ENCODE measurements at places on chromosomes 5 and 9. TPM values are rescaled to one million over a fixed set of nuclear protein-coding genes. Genes with fewer than 3 reads are reported as not detected.

The WHRN gene
- 4.6 TPM for polyA plus RNA-seq

The CSF2 gene
- 0.70 TPM for polyA plus RNA-seq

DNA sequence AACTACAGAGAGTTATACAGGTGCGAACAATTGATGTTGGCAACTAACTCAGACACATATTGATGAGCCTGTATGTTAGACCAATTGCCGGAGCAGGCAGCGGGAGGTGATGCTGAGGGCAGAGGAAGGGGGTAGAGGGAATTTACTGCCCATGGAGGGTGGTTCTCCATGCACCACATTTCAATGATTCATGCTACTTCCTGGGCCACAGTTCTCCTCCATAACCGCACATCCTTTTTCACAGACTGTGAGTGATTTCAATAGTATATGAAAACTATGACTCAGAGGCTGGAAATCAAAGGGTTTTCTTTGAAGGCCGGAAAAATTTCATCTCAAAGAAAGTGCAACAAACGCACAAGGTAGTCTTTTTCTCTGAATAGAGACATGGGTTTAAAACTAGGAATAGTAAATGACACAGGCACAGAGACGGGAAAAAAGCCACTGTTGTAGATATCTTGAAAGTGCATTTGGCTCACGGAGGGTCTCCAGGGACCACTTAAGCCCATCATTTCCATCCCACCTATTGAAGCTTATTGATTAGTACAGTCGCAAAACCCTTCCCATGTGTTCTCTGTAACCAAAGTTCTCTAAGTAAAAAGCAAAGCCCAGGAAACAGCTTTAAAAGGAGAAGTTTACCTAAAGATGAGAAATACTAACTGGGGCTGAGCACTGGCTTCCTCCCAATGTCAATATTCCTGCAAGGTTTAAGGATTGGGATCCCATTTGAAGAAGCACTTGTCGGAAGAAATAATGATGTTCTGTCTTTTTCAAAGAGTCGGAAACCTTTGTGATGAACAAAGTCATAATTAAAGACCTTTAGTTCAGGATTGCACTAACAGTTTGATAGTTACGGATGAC is 28.0 kb upstream of the ADAM19 start:
- H3K4me3 ChIP-seq: no peak overlapping the region
- DNase-seq: no peak
- no peaks in the 10 kb centered on the region for H3K36me3 ChIP-seq
- no peaks in the 10 kb centered on the region for H3K27me3 ChIP-seq
- H3K27ac ChIP-seq: peak overlapping the region; percentile 98
- H3K4me1 ChIP-seq: peaks cover 37% of the 10 kb centered on the region

GRCh38 chr9:83431101-83432060 is 106.8 kb downstream of the FRMD3 start:
- no peaks in the 10 kb centered on the region for H3K36me3 ChIP-seq
- H3K27me3 ChIP-seq: no peaks in the 10 kb centered on the region
- no peak overlapping the region for H3K4me3 ChIP-seq
- no peaks in the 10 kb centered on the region for H3K4me1 ChIP-seq
- no peak for DNase-seq

- no peaks in the 10 kb centered on the region for H3K4me1 ChIP-seq
- no peak for DNase-seq
- H3K27me3 ChIP-seq: no peaks in the 10 kb centered on the region
- H3K36me3 ChIP-seq: no peaks in the 10 kb centered on the region
- H3K27ac ChIP-seq: no peak overlapping the region
These were observed 36.6 kb downstream of the PPARGC1B start for GRCh38 chr5:149766460-149767280.

GRCh38 chr5:115379622-115380344 is 83.3 kb upstream of the CCDC112 start:
- no peaks in the 10 kb centered on the region for H3K27me3 ChIP-seq
- H3K4me1 ChIP-seq: no peaks in the 10 kb centered on the region
- H3K4me3 ChIP-seq: no peak overlapping the region
- H3K27ac ChIP-seq: no peak overlapping the region

GRCh38 chr9:110752766-110753165 is 84.2 kb downstream of the MUSK start:
- no peaks in the 10 kb centered on the region for H3K36me3 ChIP-seq
- H3K4me1 ChIP-seq: peaks cover 28% of the 10 kb centered on the region
- H3K27me3 ChIP-seq: no peaks in the 10 kb centered on the region

DNA sequence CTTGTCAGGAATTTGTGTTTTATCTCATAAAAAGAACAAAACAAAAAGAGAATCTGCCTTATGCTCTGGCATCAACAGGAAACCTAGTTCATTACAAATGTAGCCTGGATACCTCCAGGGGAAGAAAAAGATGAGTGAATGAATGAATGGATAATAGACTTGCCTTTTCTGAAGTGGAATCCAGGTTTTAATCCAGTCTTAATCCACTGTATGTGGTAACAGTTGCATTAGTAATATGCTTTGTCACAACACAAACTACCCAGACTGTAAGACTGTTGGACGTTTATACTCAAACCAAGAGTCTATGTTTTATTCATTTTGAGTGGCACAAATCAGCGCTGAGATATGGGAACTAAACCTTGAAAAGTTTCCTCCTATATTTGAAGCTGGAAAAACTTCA is 32.1 kb upstream of the MAP3K1 start:
- no peaks in the 10 kb centered on the region for H3K27me3 ChIP-seq
- H3K27ac ChIP-seq: no peak overlapping the region
- H3K4me3 ChIP-seq: no peak overlapping the region
- DNase-seq: no peak
- no peaks in the 10 kb centered on the region for H3K4me1 ChIP-seq

DNA sequence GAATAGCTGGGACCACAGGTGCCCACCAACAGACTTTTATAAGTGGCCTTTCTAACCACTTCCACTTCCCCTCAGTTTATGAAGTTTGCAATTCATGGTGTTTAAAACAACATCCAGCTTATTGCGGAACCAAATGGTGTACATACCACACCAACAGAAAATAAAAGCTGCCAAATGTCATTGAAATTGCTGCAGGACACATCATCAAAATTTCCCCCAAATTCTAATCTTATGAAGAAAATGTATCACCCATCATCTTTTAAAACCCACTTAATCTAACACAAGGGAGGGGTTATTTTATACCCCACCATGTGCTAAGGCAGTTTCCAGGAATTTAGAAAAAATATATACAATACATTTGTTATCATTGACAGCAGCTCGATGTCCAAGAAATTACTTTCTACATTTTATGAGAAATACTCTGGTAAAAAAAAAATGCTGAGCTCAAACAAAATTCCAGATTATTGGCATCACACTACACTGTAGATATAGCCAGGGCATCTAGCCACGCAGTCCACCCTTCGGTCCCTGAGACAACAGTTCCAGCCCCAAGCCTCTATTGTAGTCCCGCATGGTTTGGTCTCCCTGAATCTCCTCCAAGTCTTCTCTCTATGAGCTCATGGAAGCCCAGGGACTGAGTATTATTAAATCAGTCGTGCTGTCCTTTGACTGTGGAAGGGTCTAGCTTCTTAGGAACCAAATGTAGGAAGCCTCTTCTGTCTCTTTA is 372.8 kb upstream of the SLC30A5 start:
- H3K27ac ChIP-seq: no peak overlapping the region
- no peaks in the 10 kb centered on the region for H3K27me3 ChIP-seq
- no peak for DNase-seq
- H3K4me1 ChIP-seq: no peaks in the 10 kb centered on the region
- H3K36me3 ChIP-seq: no peaks in the 10 kb centered on the region
